DMS153 (cell line): ENCODE measurements at places on chromosomes 11 and 22.

DNA sequence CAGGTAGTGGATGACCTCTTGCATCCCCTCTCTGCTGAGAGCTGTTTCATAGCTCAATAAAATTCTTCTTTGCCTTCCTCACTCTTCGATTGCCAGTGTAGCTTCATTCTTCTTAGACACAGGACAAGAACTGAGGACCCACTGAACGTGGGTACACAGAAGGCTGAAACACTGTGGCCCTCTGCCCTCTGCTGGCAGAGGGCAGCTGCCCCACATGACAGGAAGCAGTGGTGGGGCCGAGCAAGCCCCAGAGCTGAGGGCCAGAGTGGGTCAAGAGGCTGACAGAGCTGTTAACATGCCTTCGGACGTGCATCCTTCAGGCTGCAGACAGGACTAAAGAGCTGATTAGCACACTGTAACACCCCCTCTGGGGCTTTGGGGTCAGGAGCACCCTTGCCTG lies 15.6 kb downstream of the SMC1B start:
- no peak for DNase-seq

GRCh38 chr22:49432211-49432896 lies 395.3 kb downstream of the BRD1 start:
- no peak for DNase-seq

DNA sequence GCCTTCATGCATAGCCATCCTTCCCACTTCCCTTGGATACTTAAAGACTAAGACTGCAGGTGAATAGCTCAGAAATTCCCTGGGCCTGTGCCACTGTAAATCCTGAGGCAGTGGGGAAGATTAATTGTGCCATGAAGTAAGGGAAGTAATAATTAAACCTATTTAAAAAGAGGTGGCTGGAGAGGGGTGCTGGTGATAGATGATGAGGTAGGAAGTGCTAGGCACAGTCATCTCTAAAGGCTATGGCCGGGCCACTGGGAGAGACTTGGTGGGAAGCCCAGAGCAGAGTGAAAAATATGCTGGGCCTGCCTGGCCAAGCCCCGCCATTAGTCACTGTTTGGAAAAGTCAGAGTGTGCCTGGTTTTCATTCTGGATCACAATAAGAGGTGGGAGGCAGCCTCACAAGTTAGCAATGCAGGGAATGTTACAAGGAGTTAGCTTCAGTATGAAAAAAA lies 197.2 kb upstream of the PITPNB start:
- no peak for DNase-seq

DNA sequence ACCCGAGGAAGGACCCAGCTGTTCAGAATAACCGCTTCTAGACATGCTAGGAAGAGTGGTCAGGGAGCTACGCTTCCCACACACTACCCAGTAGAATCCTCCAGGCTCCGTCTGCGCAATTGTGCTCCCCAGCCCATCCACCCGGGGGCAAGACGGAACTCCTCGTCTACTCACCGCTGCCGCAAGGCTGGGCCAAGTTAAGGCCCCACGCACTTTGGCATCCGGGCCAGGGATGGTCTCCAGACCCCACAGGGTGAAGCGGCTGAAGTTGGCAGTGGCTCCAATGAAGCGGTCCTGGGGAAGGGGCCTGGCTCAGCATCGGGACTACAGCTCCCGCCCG lies 757 bp downstream of the RNASEH2C start:
- DNase-seq = no peak

GRCh38 chr11:100152766-100153165 lies 534.3 kb upstream of the ARHGAP42 start:
- DNase-seq = no peak

- DNase-seq = no peak
Measured at GRCh38 chr22:39021552-39022250, 774 bp downstream of the APOBEC3D start.

- DNase-seq = no peak
Measured at GRCh38 chr11:33940538-33940815, 48.6 kb upstream of the LMO2 start.
